ENCODE measurements at places on chromosomes 3 and 15.

DNA sequence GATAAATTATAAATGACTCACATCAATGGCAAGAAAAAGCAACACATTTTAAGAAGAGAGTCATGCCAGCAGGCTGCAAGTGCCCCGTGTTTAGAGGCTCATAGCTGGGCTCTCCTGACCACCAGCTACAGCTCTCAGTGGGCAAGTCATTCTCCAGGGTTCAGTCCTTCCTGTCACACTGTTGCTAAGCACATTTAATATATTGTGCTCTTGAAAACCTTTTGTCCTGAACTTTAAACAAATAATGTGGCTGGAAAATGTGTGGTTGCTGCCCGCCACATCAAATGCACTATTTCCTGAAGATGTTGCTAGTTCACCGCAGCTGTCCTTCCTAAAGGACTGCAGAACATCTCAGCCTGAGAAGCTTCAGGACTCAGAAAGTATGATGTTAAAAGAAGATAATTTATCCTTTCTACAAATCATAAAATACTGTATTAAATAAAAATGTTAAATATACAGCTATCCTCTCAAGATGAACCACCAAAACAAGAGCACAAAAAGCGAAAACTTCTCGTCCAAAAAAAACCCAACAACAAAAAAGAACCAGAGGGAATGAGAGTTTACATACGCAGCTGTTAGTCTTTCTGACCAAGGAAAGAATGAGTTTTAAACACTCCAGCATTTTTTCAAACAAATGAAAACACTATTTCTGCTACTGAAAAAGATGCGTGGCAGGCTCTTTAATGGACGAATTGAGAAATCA, 951 bp downstream of the TARS3 start:
- peak; percentile 53 for DNase-seq

GRCh38 chr15:72562878-72563277, 88.7 kb downstream of the ARIH1 start:
- DNase-seq, result no peak

DNA sequence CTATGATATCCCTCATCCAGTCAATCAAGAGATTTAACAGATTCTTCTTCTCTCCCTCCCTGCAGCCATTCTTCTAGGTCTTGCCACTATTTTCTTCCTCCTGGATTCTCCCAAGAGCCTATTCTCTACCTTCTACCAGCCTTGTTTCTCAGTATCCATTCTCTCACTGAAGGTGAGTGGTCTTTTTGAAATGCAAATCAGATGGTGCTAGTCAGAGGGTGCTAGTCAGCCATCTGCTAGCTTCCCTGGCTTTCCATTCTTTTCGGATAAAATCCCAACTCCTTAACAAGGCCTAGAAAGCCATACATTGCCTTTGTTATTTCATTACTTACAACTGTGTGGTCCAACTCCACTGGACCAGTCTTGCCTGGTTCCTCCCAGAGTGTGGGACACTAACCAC, 734.3 kb upstream of the CFAP20DC start:
- DNase-seq, result no peak

- DNase-seq, result no peak
Observed at GRCh38 chr15:60374209-60374608, 23.6 kb downstream of the ANXA2 start.

- no peak for DNase-seq
Observed at GRCh38 chr3:67521053-67521646, 133.3 kb downstream of the SUCLG2 start.

DNA sequence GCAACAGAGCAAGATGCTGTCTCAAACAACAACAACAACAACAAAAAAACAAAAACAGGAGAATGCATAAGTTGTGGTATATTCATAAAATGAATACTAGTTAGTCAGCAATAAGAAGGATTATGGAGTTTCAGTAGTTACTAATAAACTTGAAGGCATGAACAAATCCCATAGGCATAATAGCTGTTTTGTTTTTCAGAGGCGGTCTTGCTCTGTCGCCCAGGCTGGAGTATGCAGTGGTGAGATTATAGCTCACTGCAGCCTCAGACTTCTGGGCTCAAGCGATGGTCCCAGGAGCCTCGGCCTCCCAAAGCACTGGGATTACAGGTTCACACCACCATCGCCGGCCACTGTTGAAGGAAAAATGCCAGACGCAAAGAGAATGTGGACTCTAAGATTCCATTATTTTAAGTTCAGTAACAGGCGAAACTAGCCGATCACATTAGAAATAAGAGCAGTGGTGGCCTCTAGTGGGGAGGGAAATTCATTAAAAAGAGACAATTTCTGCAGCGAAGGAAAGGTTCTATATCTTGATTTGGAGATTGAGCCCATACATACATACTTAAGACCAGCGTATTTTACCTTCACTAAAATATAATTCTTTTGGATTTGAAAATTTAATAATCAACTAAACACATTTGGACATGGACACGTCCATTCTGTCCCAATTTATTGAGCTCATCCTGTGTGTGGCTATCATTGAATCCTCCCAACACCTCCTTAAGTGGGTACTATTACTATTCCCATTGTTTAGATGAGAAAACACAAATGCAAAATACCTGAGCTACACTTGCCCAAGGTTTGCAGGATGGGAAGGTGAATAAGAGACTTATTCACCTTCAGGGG, 27.4 kb upstream of the HDAC11 start:
- DNase-seq, result peak; percentile 62

GRCh38 chr15:89531796-89532537, 35.6 kb upstream of the RHCG start:
- DNase-seq, result no peak

GRCh38 chr15:81293728-81294515, 30.0 kb downstream of the STARD5 start:
- peak; percentile 88 for DNase-seq

DNA sequence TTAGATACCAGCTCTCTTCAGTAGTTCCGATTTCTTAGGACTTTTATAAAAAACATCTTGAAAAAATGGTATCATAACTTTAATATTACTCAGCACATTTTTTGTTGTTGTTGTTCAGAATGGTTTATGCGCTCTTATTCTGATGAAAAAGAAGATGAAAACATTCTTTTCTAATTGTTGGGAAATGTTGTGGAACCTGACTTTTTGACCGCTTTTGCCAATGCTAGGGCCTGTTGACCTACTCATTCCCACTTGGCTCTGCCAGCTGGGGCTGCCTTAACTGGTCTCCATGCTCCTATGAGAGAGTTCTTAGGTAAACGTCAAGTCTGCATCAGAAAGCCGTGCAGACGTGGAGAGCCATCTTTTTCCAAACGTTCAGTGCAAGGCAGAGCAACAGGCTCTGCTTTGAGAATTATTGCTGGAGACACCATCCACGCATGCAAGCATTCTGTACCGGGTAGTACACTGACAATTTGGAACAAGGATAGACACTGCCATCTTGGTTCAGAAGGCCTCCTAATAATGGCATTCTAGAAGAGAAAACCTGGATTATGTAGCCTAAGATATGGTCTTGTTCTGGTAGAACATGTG, 176.8 kb downstream of the GHSR start:
- no peak for DNase-seq

DNA sequence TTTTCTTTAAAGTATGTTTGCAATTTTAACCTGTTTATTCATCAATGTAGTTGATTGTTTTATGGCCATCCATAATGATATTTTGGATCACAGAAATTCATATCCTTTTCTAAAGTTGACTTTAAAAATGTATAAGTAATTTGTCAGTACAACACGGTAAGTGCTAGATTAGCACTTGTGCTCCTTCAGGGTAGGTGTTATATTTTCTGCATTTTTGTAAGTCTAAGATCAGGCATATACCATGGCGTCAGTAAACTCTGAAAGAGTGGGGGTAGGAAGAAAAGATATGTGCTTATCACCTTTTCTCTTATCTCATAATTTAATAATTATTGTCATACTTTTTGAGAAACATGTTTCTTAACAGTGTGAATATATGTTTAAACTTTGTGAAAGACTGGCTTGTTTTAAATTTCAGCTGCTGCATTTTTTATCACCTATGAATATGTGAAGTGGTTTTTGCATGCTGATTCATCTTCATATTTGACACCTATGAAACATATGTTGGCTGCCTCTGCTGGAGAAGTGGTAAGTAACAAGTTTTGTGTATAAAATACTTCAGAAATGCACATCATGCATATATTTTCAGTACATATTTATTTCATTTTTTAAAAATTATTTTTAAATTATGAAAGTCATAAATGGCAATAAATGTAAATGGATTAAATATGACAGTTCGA, 22.1 kb downstream of the SLC25A26 start:
- DNase-seq, result no peak

GRCh38 chr3:11481556-11481955, 162.2 kb downstream of the VGLL4 start:
- DNase-seq, result no peak

- DNase-seq, result no peak
Observed at GRCh38 chr15:80121546-80121945, 31.3 kb upstream of the FAH start.

- DNase-seq, result no peak
Observed at GRCh38 chr3:40268802-40269524, 40.5 kb upstream of the EIF1B start.

DNA sequence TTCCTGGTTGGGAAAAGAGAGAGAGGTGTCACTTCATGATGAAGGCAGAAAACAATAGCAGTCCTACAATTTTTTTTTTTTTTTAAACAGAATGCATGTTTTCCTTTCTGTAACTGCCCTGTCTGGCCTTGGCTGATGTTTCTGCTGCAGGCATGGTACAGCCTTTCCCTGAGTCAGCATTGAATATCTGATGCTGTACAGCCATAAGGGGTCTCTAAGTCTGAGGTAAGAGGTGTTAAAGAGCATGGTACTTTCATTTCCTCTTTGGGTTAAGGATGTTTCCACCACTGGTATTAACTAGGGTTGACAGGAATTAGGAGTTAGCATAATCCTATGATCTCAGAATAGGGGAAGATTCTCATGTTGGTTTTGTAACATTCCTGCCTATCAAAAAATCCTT, 147.4 kb downstream of the CHST2 start:
- no peak for DNase-seq
